Cortex of kidney (tissue), 1 donor: ENCODE measurements at places on chromosomes 1 and 21.

DNA sequence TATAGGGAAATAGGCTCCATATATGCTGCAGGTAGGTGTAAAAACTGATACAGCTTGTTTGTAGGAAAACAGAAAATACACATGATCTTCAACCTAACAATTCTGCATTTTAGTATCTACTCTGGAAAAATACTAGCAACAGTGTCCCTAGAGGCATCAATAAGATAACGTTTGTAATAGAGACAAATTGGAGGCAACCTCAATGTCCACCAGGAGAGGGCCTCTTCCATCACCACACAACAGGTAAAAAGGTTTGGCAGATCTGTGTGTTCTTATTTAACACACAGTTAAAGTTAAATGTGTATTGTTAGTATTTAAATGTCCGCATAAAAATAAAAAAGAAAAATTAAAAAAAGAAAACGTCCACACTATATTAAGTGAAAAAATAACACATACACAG is 5.4 kb downstream of the EIF2D start:
- DNase-seq = no peak

DNA sequence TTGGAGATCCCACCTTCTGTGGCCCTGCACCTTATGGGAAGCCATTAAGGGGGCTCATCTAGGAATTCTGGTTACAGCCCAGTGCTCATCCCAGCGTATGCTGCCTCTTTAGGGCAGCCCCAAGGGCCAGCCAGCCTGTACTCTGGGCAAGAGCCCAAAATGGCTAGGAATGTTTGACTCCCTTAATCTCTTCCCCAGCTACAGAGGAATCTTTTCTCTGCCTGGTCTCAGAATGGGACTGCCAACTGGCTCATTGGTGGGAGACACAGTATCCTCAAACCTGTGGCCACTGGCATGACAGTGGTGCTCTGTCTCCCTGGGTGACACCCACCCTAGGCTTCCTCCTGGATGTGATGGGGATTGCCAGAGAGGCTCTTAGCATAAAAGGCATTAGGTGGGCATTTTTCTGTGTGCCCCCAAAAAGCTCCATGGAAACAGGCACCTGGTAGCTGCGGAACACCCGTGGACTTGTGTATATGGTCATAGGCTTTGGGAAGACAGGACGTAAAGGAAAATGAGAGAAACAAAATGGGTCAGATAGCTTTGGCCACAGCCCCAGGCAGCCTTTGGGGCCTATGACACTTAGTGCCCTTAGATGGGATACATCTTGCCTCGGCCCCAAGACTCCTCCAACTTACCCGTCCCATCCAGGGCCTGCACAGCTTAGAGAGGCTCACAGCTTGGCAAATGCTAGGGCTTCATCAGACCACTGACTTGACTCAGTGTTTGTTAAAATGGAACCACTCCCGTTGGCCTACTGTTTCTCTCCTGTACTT is 6.9 kb downstream of the TMEM81 start:
- DNase-seq = no peak

- DNase-seq = no peak
Observed at GRCh38 chr1:13513063-13513894, 524 bp downstream of the LRRC38 start.

DNA sequence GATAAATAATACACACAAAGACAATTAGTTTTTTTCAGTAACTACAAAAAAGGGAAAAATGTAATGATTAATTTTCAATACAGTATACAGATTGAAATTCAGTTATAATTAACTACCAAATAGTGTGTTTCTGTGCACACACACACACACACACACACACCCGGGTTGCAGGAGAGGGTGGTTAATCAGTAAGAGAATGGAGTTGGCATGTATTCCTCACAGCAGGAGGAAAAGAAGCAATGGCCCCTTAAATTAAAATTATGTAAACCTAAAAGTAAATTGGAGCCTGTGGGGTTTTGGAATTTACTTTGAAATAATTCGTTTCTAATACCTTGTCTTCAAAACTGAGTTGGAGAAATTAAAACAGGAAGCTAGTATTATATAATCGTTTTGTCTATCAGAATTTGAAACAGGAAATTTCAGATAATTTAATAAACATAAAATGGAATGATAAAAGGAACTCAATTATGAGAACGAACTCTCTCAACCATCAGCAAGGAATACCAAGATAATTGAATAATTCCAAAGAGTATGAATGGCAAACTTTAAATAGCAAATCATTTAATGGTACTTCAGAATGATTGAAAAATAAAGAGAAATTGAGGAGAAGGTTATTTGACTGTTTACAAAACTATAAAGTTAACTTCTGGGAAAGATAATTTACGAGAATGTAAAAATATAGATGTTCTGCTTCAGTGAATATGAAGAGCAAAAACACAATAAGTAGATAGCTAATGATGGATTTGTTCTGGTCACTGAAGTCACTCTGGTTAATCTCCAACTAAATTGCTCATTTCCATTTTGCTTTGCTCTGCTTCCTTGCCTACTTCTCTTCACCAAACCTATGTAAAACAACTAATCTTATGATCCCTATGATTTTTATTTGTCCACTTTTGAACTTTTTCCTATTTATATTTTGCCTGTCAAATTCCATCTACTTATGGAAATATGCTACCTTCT is 547.9 kb upstream of the ZP4 start:
- DNase-seq = no peak

- no peak for DNase-seq
Observed at GRCh38 chr1:108327534-108328466, 83.9 kb upstream of the NBPF4 start.

DNA sequence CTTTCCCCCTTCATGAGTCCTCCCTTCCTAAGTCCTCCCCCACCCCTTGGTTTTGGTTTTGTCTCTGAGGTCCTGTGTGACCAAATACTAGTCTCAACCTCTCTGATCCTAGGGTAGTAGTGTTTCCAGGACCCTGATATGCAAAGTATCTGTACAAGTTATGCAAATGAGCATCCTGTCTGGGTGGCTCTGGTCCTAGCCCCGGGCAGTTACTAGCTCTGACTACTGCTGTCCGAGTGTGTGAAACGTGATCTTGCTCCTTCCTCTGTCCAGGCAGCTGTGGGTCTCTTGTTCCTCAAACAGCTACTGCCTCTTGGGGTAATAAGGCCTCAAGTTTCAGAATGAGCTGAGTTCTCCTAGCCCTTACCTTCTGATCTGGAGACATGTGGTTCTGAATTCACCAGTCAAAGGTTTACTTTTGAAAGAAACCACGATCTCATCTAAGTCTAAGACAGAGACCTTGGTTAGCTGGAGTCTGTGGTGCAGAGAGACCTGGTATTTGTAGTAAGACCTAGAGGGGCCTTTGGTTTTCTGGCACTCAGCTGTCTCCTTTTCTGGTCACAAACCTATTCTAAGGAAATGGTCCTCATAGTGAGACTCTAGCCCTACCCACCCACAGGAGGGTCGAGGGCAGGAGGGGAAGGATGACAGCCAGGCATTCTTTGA is 31.0 kb upstream of the IL19 start:
- DNase-seq = no peak

- no peak for DNase-seq
Observed at GRCh38 chr1:153565529-153566374, at the start of gene S100A2. Gene S100A2, minus strand, starts transcription at chr1:153565844. Its CDS starts 1,967 bp downstream, at chr1:153563877.

DNA sequence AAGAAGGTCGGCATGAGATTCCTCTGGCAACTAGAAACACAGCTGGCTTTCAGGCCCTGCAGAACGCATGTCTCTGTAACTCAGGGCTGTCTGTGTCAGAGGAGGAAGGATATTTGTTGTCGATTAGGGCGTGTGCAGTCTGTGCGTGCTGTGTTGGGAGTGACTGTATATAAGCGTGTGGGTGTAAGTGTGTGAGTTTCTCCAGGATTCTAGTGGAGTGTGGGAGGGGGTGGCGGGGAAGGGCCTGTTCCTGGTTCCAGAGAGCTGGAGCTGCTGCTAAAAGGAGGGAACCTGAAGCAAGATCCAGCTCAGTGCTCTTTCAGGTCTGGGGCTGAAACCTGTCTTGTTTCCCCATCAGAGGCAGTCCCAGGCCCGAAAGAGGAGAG is 74.3 kb downstream of the SLC16A1 start:
- no peak for DNase-seq

DNA sequence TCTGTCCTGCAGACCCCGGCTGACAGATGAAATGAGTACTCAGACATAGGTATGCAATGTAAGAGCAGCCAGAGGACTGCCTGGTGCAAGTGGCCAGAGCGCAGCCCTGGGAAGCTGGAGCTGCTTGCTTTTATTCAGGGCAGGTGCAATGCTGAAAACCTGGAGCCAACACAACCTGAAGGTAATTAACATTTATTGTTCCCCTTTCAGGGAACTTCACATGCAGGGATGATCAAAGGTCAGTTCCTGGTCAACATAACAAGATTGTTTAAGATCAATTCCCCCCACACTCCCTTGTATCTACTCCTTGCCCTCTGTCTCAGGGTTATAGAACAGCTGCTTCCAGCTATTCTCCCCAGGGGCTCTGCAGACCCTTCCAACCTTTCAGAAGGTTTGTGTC is 48.7 kb upstream of the PRELP start:
- DNase-seq = no peak

GRCh38 chr1:25807480-25808390 is 7.7 kb downstream of the SELENON start:
- DNase-seq = no peak

- DNase-seq = no peak
Observed at GRCh38 chr1:116881879-116882520, 27.7 kb upstream of the PTGFRN start.

- no peak for DNase-seq
Observed at GRCh38 chr1:206508956-206509355, 1.6 kb downstream of the RASSF5 start.

DNA sequence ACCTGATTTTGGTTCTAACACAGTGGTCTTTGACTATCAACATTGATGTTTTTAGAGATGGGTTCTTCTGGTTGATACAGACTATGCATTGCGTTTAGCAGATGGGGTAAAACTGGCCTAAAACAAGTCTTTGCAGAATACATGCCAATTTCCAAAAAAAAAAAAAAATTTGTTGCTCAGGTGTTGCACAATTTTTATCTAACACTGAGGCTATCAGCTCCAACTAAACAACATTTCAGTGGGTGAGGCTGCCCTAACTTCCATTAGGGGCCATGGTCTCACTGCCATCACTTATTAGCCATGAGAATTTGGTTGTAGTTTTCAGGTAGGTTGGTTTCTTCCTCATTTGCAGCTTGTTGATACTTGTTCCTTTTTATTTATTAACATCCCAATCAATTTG is 14.0 kb downstream of the AGMAT start:
- DNase-seq = no peak

DNA sequence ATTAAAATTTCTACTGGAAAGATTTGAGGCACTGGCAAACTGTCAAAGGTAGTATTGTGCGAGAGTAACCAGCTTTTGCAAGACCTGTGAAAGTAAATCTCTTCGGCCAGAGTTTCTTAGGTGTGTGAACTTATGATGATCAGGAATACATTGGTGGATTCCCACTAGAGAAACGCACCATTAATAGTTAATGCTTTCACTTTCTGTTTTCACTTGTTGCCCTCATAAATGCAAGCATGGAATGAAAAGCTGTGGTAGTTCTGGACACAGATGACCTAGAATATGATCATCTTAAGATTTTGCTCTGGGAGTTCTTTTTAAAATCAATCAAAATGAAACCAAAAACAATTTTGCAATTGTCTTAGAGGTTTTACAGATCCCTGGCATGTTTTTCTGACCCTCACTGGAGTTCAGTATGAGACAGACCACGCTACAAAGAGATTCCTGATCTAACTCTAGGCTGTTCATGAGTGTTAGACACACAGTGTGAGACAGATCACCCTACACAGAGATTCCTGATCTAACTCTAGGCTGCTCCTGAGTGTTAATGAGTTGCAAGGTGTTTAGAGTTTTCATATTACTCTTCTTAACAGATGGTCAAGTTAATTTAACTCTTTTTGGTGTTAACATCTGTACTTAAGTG is 98.8 kb downstream of the SDCCAG8 start:
- no peak for DNase-seq

DNA sequence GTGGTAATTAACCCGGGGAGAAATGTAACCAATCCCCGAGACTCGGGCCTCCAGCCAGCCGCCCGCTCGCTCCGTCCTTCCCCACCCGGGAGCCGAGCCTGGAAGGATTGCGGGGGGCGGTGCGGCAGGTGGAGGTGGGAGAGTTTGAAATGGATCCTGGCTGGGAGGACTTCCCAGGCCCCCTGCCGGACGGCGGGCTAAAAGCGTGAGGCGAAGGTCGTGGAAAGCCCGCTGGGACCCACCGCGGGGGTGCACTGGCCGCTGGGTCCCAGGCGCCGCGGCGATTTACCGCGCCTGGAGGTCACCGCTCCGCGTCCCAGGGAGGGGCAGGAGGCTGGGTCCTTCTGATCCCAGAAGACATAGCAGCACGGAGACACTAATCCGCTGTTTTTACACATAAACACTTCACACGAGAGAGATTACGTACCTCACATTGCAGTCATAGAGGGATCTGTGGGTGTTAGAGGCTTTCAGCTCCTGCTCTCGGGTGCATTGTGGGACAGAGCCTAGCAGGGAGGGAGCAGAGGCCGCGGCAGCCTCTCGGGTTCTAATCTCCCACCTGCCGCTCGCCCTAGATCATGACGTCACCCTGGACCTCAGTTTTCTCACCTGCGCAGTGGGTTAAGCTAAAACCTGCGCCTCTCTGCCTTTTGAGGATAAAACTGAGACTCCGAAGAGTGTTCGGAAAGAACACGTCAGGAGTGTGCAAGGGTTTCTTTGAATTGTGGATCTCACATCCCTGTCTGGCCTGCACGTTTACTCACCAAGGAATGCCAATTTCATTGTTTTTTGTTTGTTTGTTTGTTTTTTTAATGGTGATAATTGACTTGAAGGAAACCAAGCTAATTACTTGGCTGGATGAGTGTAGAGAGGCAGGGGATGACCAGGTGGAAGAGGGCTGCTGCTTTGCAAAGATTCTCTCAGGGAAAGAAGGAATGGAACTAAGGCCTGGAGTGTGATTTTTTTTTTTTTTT is 17.1 kb upstream of the TMEM9 start:
- DNase-seq = no peak

- no peak for DNase-seq
Observed at GRCh38 chr1:118300808-118301207, 115.8 kb upstream of the SPAG17 start.

- DNase-seq = no peak
Observed at GRCh38 chr1:108831225-108831624, 25.7 kb downstream of the AKNAD1 start.
